NCI-H1694 treated with DMSO at 0.1 percent for 48 hours (cell line): ENCODE measurements at places on chromosomes 2 and 18.
A peak's percentile ranks its signal among the peaks of the same experiment; 100 is the strongest.

DNA sequence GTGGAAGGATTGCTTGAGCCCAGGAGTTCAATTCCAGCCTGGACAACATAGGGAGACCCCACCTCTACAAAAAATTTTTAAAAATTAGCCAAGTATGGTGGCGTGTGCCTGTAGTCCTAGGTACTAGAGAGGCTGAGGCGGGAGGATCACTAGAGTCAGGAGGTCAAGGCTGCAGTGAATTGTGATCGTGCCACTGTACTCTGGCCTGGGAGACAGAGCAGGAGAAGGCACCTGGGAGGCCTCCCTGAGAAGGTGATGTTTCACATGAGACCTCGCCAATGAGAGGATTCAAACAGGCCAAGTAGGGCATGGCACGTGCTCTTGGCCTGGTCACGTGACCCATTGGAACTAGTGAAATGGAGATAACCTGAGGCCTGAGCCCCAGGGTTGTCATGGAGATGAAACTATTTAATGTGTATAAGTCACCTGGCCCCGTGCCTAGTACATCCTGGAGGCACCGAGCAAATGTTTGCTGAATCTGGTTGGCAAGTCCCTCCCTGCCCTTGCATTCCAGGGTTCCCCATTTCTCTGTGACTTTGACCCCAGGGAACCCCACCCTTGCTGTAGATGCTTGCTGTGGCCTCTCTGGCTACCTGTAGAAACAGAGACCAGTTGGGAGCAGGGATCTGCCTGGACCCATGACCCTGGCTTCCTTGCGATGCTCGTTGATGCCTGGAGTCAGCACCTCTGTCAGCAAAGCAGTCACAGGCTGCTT is 26.1 kb upstream of the ROCK2 start:
- DNase-seq, result peak; percentile 15

GRCh38 chr18:44758861-44759631 is 78.4 kb downstream of the SETBP1 start:
- DNase-seq, result no peak

DNA sequence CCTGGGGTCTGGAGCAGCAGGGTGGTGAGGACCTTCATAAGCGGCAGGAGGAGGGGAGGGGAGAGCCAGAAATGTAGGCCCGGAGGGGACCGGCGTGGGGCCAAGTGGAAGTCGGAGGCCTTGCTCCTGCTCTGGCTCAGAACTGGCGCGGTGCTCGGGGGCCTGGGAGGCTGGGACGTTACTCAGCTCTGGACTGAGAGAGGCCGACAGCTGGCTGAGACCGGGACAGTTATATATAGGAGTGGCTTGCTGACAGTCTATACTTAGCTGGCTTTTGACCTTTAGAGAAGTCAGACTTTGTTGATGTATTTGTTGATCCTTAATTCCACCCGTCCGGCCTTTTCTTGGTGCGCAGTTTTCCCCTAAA is 15.7 kb downstream of the IGFBP5 start:
- DNase-seq, result no peak

- no peak for DNase-seq
Measured at GRCh38 chr2:235500761-235501672, 7.2 kb downstream of the AGAP1 start.

DNA sequence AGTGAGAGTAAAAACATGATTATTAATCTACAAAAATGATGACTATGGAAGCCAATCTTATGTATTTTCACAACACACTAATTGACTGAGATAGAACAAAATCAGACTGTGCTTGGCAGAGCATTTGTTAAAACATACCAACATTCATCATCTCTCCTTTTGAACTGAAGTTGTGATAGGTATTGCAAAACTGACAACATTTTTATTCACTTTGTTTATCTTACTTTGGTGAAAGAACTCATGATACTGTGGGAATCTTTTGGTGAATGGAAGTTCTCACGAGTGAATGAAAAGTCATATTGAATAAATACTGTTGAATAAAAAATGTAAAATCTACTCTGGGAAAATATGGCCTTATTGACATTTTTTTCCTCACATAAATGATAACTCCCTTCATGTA is 1430.2 kb upstream of the PIK3C3 start:
- DNase-seq, result no peak
